ENCODE measurements at places on chromosomes 2 and 18. TPM values are rescaled to one million over a fixed set of nuclear protein-coding genes. Genes with fewer than 3 reads are reported as not detected.
A peak's percentile ranks its signal among the peaks of the same experiment; 100 is the strongest.

The AKAIN1 gene
- total RNA-seq = not detected

GRCh38 chr2:226477221-226478108, 322.2 kb downstream of the IRS1 start:
- peak; percentile 12 for DNase-seq

The CYS1 gene
- total RNA-seq = 1.2 TPM

- no peak for DNase-seq
Measured at GRCh38 chr18:62751977-62752376, 36.6 kb downstream of the PHLPP1 start.

GRCh38 chr2:25365241-25365640, 23.5 kb upstream of the DNMT3A start:
- DNase-seq = no peak

- no peak for DNase-seq
Measured at GRCh38 chr2:152513681-152514080, 178.7 kb downstream of the FMNL2 start.

GRCh38 chr2:134319596-134320254, 65.9 kb downstream of the MGAT5 start:
- DNase-seq = no peak

The CFAP221 gene
- not detected for total RNA-seq

DNA sequence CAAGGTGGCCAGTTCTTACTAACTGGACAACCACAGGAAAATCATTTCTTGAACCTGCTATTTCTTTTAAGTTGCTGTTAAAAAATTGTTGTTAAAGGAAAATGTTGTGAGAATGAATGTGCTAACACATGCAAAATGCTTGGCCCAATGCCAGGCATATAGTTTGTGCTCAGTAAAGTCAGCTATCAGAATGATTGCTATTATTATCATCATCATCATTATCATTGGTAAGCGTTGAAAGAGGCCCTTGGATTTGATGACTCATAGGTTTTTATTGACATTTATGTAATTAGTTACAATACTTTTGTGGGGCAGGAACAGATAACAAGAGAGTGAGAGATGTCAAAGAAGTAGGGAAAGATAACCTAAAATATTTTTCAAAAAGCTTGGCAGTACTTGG, 394.2 kb upstream of the ZEB2 start:
- DNase-seq = no peak

DNA sequence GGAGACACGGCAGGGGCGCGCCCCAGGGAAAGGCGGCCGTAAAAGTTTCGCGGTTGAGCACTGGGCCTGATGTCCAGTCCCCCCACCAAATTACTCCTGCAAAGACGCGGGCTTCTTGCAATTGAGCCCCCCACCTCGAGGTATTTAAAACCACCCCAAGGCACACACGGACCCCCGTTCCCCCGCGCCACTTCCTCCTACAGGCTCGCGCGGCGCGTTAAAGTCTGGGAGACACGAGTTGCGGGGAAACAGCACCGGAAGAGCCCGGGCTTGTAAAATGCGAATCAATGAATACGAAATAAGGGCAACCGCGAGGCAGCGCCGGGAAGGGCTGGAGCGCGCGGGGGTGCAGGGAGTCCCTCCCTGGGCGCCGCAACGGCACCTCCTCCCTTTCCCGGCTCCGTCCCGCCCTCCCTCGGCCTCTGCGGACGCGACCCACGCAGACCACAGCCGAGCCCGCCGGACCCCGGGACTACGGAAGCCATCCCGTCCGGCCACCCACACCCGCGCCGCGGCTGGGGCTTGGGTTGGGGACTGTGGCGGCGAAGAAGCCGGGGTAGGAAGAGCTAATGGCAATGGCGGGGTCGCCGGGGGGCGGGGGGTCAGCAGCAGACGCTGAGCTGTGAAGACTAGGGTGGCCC, 918 bp upstream of the NETO1 start:
- no peak for DNase-seq

The LYG1 gene
- total RNA-seq = not detected

The RAD51AP2 gene
- total RNA-seq = not detected

The KIF1A gene
- total RNA-seq = 0.40 TPM

The GAREM1 gene
- total RNA-seq = 7.9 TPM

The BOLL gene
- not detected for total RNA-seq

GRCh38 chr18:70366174-70366573, 77.3 kb downstream of the SOCS6 start:
- DNase-seq = no peak

DNA sequence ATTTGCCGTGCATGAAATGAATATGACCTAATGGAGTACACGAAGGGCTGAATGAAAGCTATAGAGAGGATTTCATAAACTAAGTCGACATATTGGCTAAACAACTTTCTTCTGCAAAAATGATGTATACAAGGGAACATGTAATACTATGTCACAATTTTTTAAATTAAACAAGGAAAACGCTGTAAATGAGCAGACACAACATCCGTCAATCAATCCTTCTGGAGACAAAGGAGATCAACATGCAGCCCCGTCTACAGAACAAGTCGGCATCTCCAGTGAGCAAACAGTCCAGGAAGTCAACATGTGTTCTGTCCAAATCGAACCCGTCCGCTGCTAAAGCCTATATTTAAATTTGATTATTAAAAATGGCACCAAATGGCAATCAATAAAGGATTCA, 180.8 kb downstream of the TCF4 start:
- no peak for DNase-seq

DNA sequence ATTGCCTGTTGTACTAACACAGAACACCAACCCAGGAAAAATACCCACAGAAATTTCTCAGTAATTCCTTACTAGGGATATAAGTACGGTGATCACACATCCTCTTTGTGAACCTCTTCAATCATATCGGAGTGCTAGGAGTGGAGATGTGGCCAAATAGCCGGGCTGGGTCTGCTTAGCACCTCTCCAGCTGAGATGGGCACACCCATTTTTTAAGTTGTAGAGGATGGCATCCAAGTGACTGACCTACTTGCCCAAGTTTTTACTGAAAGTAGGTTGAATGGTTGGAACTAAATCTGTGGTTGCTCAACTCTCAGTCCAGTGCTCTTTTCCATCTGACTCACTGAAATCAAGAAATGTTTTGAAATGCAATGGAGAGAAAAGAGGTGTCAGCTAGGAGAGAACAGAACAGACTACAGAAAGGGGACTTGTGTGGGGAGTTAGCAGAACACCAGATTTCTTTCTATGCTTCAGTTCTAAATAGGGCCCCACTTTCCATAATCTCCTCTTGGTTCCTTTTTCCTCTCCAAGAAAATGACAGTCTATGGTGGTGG, 68.7 kb upstream of the FSHR start:
- DNase-seq = no peak

The CNDP1 gene
- total RNA-seq = not detected

GRCh38 chr2:854460-854859, 96.2 kb upstream of the SNTG2 start:
- DNase-seq = peak; percentile 66

DNA sequence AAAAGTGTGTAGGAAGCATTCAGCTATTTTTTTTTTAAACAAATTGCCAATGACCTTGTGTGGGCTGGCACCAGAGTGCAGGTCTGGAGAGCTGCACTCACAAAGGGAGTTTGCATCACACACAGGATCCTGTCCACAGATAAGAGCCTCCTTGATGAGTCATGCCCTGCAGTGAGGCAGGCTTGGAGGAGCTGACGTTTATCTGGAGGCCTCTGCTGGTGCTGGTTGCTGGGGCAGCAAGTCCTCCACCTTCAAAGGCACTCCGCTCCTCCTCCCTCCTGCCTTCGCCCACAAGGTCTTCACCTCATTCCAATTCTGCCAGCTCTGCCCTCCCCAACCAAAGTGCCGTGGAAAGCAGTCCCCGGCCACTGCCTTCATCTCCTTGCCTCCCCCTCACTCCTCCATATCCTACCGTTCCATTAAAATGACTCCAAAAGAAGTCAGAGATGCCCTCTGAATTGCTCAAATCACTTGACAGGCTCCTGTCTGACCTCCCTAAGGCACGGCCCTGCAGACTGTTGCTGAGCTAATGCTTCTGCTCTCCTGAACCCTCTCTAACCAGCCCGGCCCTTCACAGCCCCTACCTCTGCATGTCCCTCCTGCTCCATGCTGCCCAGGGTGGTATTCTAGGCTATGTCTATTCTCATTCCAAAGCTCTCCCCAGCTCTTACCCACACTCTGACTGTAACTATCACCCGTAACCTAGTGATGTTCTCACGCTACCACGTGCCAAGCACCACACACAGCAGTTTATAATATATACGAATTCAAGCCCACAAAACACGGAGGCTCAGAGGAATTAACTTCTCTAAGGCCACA, 30.9 kb downstream of the LONRF2 start:
- peak; percentile 13 for DNase-seq

- DNase-seq = no peak
Measured at GRCh38 chr18:75358928-75359327, 68.6 kb downstream of the SMIM21 start.

The CD207 gene
- total RNA-seq = not detected

The LIPG gene
- 4.9 TPM for total RNA-seq

The GPR35 gene
- total RNA-seq = 104 TPM

DNA sequence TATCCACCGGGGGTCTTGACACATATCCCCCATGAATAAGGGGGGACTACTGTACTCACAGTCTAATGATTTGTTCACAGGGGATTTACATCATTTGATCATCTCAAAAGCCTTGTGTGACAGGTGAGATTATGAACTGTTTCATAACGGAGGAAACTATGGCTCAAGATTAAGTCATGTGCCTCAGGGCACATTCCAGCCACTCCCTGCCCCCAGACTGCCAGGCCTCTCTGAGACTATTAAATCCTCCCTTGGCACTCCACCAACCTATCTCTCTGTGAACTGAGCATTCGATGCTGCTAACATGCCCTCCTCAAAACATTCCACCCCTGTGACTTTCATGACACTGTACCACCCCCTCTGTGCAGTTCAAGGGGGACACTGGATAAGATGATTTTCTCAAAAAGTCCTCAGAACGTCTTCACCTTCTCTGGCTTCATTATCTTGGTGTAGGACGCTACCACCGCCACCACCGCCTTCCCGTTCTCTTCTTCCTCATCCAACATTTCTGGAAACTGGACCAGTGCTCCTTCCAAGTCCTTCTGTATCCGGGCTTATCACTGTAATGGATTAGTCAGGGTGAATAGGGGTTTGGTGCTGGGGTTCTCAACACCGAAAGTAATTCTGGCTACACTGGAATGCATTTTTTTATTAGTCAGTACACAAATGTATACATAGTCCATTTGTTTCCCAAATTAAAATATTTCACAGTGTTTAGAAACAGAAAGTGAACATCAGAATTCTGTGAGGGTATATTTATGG, 169.6 kb downstream of the KCNS3 start:
- DNase-seq = no peak

DNA sequence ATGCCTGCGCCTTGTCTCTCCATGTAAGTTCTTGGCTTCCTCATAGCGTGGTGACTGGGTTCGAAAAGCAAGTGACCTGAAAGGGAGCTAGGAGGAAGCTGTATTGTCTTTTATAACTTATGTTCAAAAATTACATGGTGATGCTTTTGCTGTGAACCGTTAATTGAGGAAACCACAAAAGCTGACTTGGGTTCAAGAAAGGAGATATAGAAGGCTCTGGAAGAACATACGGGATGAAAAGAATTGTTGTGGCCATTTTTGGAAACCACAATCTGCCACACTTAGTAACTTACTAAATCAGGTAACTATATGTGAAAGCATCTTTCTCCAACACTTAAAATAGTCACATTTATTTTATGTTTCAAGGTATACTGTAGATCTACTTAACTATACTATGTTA, 177.0 kb upstream of the RBMS1 start:
- no peak for DNase-seq

The TBR1 gene
- not detected for total RNA-seq

DNA sequence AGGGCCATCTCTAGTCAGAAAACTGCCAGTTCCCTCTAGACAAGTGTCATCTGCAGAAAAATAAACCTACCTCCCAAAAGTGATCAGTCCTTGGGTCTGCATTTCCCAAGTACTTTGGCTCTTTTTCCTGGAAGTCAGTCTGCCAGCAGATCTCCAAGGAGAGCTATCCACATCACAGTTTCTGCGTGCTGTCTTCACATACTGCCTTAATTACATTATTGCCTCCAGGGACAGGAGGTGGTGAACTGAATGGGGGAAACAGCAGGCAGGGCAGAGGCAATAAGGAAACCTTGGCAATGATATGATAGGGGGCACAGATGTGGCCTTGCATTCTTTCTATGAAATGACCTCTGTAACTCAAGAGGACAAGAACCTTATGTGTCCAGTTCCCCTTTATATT, 105.9 kb upstream of the SIX2 start:
- no peak for DNase-seq

DNA sequence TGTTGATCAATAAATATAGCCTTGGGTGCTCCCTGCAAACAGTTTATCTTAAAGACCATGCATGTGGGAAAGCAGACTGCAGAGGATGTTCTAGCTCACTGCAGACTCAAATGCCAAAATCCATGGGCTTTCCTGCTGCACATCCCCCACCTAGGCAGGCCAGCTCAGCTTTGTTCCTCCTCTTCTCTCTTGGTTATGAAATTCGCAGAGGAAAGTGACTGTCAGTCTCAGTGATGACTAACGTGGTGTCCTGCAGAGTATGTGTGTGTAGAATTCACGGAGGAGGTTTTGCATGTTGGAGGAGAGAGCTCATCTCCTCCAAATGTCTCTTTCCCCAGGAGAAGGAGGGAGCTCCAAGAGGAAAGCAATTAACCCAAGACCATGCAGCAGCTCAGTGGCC, 21.4 kb upstream of the KCNS3 start:
- no peak for DNase-seq

GRCh38 chr2:159267921-159268320, 18.6 kb downstream of the WDSUB1 start:
- no peak for DNase-seq

GRCh38 chr2:217634871-217635270, 367.9 kb downstream of the TNS1 start:
- no peak for DNase-seq

The LYPD1 gene
- total RNA-seq = 0.32 TPM

The PLEKHH2 gene
- 7.2 TPM for total RNA-seq

The OXER1 gene
- 0.48 TPM for total RNA-seq

The RNF152 gene
- total RNA-seq = 29.7 TPM

The CEP192 gene
- total RNA-seq = 40.0 TPM

The TBC1D8 gene
- total RNA-seq = 91.0 TPM

DNA sequence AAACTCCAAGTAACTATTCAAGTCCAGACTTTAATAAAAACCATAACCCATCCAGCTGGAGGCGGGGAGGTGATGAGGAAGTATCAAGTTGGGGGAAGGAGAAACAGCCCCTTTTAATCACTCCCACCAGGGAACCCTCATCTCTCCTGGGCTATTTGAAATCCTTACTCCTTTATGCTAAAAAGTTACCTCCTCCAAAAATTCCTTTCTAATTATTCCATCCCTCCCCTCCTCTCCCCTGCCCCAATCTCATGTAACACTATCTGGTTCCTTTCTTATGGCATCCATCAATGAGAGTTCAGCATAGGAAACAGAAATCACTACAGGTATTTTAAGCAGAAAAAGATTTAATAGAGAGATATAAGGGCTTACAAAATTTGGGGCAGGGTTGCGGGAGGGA, 9.3 kb upstream of the SLC14A2 start:
- DNase-seq = no peak

- DNase-seq = no peak
Measured at GRCh38 chr18:76691800-76692199, 130.6 kb upstream of the ZNF236 start.

GRCh38 chr2:164785457-164785856, 56.2 kb downstream of the COBLL1 start:
- no peak for DNase-seq

- DNase-seq = no peak
Measured at GRCh38 chr2:65277791-65278483, 50.3 kb downstream of the ACTR2 start.
